Stimulated activated CD8-positive, alpha-beta memory T cell treated with anti-CD3 and anti-CD28 coated beads, Interleukin-7, amount 100 ng/mL, for 1 hour (primary cell): ENCODE measurements at places on chromosomes 5 and 9.

- no peak for DNase-seq
These were observed 226.5 kb upstream of the MAP3K1 start for GRCh38 chr5:56588636-56589480.

DNA sequence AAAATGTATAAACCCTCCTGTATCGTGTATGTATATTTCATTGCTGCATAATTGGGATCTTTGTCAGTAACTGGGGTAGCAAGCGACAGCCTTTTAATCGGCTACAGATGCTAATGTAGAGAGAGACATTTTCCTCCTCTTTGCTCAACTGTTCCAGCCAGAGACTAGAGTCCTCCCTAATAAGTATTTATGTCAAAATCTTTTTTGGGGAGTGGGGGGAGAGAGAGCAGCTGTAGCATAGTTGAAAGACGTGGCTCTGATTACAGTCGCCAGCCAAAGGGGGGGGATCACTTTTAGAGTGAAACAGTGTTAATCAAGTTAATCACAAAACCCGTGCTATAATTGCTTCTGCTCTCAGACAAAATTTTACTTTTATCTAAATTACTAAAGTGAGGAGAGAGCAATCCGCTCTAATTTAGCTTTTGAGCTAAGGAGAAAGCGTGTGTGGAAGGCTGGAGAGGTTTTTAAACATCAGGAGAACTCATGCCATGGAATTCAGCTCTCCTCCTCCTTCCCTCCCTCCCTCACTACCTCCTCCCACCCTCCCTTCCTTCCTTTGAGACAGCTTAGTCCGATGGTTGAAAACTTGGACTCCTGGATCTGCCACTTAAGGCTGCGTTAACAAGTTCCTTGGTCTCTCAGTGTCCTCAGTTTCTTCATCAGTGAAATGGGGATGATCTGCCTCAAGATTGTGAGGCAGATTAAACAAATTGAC is 87.3 kb upstream of the ZNF618 start:
- no peak for DNase-seq

DNA sequence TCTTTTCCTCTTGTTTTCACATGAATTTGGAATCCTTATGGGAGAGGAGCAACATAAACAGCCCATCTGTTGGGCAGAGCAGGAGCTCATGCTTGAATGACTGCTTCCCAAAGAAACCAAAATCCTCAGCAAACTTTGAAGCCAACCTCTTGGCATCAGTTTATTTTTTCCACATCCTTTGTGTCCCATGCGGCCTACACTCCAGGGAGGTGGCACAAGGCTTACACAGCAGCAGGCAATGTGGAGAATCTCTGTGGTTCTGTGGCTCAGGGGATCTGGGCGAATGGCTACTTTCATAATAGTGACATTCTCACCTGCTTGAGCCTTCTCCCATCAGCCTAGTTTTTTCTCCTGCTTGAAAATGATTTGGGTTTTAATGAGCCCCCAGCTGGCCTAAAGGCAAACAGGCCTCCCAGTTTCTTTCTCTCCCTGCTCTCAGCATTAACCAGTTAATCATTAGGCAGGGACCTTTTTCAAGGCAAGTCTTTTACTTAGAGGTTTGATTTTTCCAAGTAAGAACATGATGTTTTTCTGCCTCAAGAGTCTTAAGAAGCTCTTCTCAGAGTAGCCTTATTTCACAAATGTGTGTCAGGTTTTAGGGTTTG is 370.3 kb downstream of the ARHGEF28 start:
- no peak for DNase-seq

- peak; percentile 78 for DNase-seq
These were observed 19.4 kb downstream of the GBGT1 start for GRCh38 chr9:133144142-133144903.

GRCh38 chr9:105842023-105842644 is 147.8 kb downstream of the TMEM38B start:
- no peak for DNase-seq
